Activated CD8-positive, alpha-beta T cell treated with anti-CD3 and anti-CD28 coated beads for 36 hours (primary cell): ENCODE measurements at places on chromosomes 1 and 21. TPM values are rescaled to one million over a fixed set of nuclear protein-coding genes. Genes with fewer than 3 reads are reported as not detected.
A peak's percentile ranks its signal among the peaks of the same experiment; 100 is the strongest.

Gene SLC37A1
- 12.8 TPM for total RNA-seq

Gene EPB41
- 80.3 TPM for total RNA-seq

Gene KRTAP11-1
- total RNA-seq, result not detected

GRCh38 chr1:233005703-233006102 is 55.3 kb downstream of the NTPCR start:
- no peak for DNase-seq
- H3K4me1 ChIP-seq, result no peaks in the 10 kb centered on the region
- H3K4me3 ChIP-seq, result no peak overlapping the region
- no peak overlapping the region for H3K27ac ChIP-seq
- H3K36me3 ChIP-seq, result peaks cover 17% of the 10 kb centered on the region

DNA sequence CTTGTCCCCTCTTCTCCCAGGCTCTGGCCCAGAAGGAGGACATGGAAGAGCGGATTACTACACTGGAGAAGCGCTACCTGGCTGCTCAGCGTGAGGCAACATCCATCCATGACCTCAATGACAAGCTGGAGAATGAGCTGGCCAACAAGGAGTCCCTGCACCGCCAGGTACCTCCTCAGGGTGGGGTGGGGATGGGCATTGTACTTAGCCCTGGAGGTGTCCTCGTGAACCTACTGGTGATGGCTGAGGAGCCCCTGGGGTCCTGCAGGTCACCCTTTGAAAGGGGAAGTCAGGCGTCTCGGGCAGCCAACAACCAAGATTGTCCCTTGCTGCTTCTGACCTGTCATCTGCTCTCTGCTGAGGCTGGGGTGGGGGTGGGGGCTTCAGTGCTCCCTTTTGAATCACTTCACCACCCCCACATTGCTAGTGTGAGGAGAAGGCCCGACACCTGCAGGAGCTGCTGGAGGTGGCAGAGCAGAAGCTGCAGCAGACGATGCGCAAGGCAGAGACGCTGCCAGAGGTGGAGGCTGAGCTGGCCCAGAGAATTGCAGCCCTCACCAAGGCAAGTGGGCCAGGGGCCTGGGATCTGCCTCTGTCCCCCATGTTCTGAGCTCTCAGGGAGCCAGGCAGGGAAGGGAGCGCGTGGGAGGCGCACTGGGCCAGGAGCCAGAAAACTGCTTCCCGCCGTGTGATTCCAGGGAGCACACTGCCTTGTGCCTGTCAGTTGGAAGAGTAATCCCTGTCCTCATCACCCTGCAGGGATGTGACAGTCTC is 19.7 kb downstream of the PPFIA4 start:
- no peak for DNase-seq
- no peak overlapping the region for H3K4me3 ChIP-seq
- no peak overlapping the region for H3K27ac ChIP-seq
- peaks cover 2% of the 10 kb centered on the region for H3K4me1 ChIP-seq

- H3K4me1 ChIP-seq, result peaks cover 33% of the 10 kb centered on the region
- peaks cover 2% of the 10 kb centered on the region for H3K27me3 ChIP-seq
- H3K36me3 ChIP-seq, result no peaks in the 10 kb centered on the region
- H3K4me3 ChIP-seq, result peak overlapping the region; percentile 43
- peak; percentile 62 for DNase-seq
Observed at GRCh38 chr1:153790966-153791647, 15.9 kb downstream of the SLC27A3 start.

DNA sequence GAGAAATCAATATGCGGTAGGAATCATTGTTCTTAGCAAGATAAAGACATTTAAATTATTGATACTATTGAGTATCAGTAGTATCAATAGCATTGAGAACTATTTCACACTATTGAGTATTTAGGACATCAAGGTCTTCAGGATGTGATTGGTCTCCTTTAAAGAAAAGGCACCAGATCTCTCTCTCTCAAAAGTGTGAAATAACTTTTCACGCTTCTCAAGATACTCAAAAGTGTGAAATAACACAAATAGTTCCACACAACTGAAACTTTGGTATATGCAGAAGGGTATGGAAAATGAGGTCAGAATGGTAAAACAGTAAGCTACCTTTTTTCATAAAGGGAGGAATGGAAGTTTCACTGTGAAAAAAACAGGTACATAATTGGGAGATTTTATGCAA is 6.7 kb upstream of the PYHIN1 start:
- no peak overlapping the region for H3K4me3 ChIP-seq
- no peak for DNase-seq
- peak overlapping the region; percentile 26 for H3K27ac ChIP-seq
- H3K4me1 ChIP-seq, result peaks cover 10% of the 10 kb centered on the region
- H3K27me3 ChIP-seq, result peaks cover 2% of the 10 kb centered on the region

GRCh38 chr1:51097171-51097570 is 4.9 kb upstream of the C1orf185 start:
- no peak for DNase-seq
- H3K36me3 ChIP-seq, result no peaks in the 10 kb centered on the region
- H3K27ac ChIP-seq, result no peak overlapping the region
- no peak overlapping the region for H3K4me3 ChIP-seq
- H3K27me3 ChIP-seq, result peaks cover 29% of the 10 kb centered on the region

GRCh38 chr1:16158993-16159831 is 3.3 kb upstream of the EPHA2 start:
- H3K4me1 ChIP-seq, result peaks cover 42% of the 10 kb centered on the region
- H3K27ac ChIP-seq, result no peak overlapping the region
- H3K27me3 ChIP-seq, result peaks cover 6% of the 10 kb centered on the region
- no peaks in the 10 kb centered on the region for H3K36me3 ChIP-seq
- DNase-seq, result no peak

- H3K27me3 ChIP-seq, result peaks cover 5% of the 10 kb centered on the region
- H3K36me3 ChIP-seq, result no peaks in the 10 kb centered on the region
- DNase-seq, result no peak
- no peak overlapping the region for H3K4me3 ChIP-seq
Observed at GRCh38 chr1:208604295-208604694, 360.1 kb upstream of the PLXNA2 start.

DNA sequence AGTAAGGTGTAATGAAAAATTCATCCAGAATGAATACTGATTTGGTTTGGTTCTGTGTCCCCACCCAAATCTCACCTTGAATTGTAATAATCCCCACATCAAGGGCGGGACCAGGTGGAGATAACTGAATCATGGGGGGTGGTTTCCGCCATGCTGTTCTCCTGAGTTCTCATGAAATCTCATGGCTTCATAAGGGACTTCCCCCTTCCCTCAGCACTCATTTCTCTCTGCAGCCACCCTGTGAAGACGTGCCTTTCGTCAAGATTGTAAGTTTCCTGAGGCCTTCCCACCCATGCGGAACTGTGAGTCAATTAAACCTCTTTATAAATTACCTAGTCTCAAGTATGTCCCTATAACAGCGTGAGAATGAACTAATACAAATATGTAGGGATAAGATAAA is 5.5 kb upstream of the SYNJ1 start:
- no peaks in the 10 kb centered on the region for H3K27me3 ChIP-seq
- H3K4me1 ChIP-seq, result peaks cover 52% of the 10 kb centered on the region
- peaks cover 42% of the 10 kb centered on the region for H3K36me3 ChIP-seq
- peak overlapping the region; percentile 30 for H3K27ac ChIP-seq
- no peak overlapping the region for H3K4me3 ChIP-seq

- H3K36me3 ChIP-seq, result peaks cover 46% of the 10 kb centered on the region
- H3K27me3 ChIP-seq, result no peaks in the 10 kb centered on the region
- no peak overlapping the region for H3K27ac ChIP-seq
- no peak overlapping the region for H3K4me3 ChIP-seq
- peak; percentile 53 for DNase-seq
Observed at GRCh38 chr1:117060441-117061317, 553 bp downstream of the TTF2 start.

- peaks cover 3% of the 10 kb centered on the region for H3K36me3 ChIP-seq
- no peak for DNase-seq
- no peak overlapping the region for H3K4me3 ChIP-seq
- H3K27ac ChIP-seq, result no peak overlapping the region
Observed at GRCh38 chr1:39048745-39049370, 22.7 kb downstream of the NDUFS5 start.

DNA sequence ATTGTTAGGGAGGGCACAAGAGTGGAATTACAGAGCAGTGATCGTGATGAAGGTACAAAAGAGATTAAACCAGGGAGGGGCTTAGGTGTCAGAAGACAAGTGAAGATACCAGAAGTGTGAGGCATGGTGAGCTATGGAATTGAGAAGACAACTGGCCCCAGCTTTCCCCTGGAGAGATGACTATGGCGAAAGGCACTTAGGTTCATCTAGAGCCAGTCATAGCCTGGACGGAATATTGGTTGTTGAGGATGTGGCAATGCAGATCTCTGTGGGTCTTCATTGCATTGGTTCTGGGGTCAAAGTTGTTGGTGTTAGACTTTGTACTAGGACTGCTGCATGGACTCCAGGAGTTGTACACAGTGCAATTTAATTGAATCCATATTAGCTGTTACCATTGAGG is 115.7 kb downstream of the FASLG start:
- no peaks in the 10 kb centered on the region for H3K36me3 ChIP-seq
- no peaks in the 10 kb centered on the region for H3K27me3 ChIP-seq
- no peak overlapping the region for H3K4me3 ChIP-seq

- H3K36me3 ChIP-seq, result no peaks in the 10 kb centered on the region
- no peaks in the 10 kb centered on the region for H3K27me3 ChIP-seq
- peak overlapping the region; percentile 28 for H3K4me3 ChIP-seq
- H3K4me1 ChIP-seq, result peaks cover 29% of the 10 kb centered on the region
Observed at GRCh38 chr1:23148084-23148483, 20.6 kb downstream of the LUZP1 start.
